ENCODE measurements at places on chromosomes 2 and 18. TPM values are rescaled to one million over a fixed set of nuclear protein-coding genes. Genes with fewer than 3 reads are reported as not detected.
A peak's percentile ranks its signal among the peaks of the same experiment; 100 is the strongest.

The FAM124B gene
- total RNA-seq: not detected

The GALR1 gene
- total RNA-seq: not detected

- peak; percentile 86 for DNase-seq
Measured at GRCh38 chr2:109209412-109209811, 80.4 kb downstream of the SH3RF3 start.

DNA sequence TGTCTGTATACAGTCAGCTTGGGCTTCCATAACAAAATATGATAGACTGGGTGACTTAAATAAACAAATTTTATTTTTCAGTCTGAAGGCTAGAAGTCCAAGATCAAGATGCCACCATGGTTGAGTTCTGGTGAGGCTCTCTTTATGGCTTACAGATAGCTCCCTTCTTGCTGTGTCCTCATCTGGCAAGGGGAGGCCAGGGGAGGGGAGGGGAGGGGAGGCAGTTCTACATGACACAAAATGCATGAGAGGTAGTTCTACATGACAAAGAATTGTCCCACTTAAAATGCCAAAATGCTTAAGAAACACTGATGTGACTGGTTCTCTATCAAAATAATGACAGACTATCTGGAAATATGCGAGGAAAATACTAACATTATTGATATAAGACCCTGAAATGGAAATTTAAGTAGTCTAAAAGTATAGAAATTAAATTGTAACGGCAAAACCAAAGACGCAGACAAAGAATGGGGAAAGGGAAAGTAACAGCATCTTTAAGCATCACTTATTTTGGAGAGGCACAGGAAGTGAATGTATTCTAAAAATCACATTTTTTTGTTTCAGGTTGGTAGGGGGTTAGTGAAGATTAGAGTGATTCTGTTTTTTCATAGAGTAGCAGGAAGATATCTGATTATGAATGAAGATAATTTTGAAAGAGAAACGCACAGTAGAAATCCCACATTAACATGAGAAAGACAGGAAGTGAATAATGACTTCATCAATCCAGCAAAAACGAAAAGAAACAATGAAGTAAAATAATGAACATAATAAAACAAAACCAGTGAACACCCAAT is 131.4 kb downstream of the STRN start:
- no peak for DNase-seq

The ALPP gene
- 0.35 TPM for total RNA-seq

The STRADB gene
- 22.9 TPM for total RNA-seq
